ENCODE measurements at places on chromosomes 11 and 22.
A peak's percentile ranks its signal among the peaks of the same experiment; 100 is the strongest.

DNA sequence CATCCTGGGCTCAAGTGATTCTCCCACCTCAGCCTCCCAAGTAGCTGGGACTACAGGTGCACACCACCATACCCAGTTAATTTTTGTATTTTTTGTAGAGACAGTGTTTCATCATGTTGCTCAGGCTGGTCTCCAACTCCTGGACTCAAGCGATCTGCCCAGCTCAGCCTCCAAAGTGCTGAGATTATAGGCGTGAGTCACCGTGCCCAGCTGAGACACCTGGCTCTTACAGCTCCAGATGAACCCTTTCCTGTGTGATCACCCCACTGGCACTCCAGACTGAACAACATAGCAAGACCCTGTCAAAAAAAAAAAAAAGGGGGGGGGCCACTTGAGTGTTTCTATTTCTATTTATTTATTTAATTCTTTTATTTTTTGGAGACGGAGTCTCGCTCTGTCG is 1.0 kb upstream of the ADSL start:
- peak; percentile 35 for DNase-seq

GRCh38 chr11:123590296-123590912 is 64.0 kb downstream of the SCN3B start:
- DNase-seq = no peak

- DNase-seq = no peak
Observed at GRCh38 chr11:121606354-121606753, 153.6 kb upstream of the SORL1-AS1 start.

DNA sequence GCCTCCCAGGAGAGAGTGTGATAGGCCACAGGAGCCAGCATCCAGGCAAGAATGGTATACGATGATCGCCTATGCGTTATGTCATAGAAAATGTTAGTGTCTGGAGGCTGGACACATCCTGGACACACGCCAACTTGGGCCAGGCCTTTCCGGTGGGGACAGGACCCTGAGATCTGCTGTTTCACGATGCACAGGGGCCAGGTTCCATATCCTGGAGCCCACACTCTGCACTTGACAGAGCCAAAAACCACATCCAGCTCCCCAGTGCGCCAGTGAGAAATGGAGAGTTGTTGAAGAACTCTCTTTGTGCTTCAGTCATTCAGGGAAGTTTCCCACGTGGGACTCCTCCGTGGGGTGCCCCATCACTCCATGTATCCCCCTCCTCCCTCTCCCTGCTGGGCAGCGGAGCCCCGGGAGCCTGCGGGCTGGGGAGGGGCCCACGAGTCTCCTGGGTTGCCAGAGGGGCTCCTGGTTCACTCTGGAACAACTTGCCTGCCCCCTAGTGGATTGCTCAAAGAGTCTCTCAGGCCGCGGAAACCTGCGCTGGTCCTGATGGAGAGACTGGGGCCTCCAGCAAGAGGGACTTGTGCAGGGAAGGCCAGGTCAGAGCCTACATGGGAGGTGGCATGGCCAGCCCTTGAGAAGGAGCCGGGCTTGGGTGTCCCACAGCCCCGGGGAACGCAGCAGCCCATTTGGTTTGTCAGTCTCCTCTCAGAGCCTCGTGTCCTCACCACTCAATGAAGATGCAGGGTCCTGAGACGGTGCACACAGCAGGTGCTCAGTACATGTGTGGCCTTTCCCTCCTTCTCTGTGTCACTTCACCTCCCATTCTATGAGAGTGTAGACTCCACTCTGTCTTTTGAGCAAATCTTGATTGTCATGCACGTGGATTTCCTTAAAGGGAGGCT is 10.2 kb upstream of the LRRC32 start:
- peak; percentile 44 for DNase-seq

GRCh38 chr11:119460582-119460981 is 37.6 kb upstream of the THY1 start:
- no peak for DNase-seq

- DNase-seq = no peak
Observed at GRCh38 chr11:62777389-62777788, 6.2 kb downstream of the TAF6L start.

GRCh38 chr22:21929253-21929652 is 23.4 kb downstream of the PPM1F start:
- no peak for DNase-seq

GRCh38 chr22:19663286-19663815 is 51.0 kb upstream of the SEPTIN5 start:
- DNase-seq = no peak

DNA sequence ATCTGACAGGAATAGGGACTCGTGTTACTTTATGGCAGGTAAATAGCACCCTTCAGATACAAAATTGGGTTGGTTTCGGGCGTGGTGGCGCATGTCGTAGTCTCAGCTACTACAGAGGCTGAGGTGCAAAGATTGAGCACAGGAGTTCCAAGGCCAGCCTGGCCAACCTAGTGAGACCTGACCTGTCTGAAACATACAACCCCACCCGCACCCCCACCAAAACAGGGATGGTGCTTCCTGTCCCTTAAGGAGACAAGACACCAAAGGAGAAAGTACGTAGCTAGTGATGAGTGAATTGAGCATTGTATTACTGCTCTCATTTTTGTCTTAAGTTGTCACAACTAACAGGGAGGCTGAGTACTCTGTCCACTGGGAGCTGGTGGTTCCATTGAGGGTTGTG is 14.1 kb downstream of the RBM4 start:
- no peak for DNase-seq

- no peak for DNase-seq
Observed at GRCh38 chr11:120227228-120227852, 12.6 kb upstream of the POU2F3 start.

DNA sequence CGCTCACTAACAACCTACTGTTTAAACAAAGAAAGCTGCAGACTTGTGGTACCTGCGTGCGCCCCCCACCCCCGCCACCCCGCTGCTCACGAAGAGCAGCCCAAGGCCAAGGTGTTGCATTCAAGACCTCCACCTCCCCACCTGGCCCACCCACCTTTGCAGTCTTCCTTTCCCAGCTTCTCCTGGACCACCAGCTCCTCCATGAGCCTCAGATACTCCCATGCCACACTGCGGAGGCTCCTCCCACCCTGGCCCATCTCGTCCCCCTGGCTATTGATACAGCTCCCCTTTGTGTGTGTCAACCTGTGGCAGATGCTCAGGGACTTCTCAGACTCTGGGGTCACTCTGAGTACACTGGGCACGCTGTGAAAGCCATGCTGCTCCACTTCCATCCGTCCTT is 3.9 kb downstream of the CDPF1 start:
- DNase-seq = no peak

DNA sequence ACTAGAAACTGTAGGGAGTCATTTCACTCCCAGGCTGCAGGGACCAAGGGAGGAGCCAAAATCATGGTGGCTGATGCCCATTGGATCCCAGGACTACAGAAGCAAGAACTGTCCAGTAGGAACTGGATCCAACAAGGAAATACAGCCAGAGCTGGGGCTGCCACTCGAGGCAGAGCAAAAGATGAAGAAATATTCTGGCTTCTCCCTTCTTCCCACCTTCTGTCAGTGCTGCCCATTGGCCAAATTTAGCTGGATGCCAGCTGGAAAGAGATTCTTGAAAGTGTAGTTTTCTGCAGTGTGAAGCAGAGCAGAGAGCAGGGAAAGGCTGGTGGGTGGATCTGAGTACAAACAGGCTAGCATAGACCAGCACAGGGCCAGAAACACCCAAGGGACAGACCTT is 45.6 kb downstream of the COMMD9 start:
- DNase-seq = no peak

DNA sequence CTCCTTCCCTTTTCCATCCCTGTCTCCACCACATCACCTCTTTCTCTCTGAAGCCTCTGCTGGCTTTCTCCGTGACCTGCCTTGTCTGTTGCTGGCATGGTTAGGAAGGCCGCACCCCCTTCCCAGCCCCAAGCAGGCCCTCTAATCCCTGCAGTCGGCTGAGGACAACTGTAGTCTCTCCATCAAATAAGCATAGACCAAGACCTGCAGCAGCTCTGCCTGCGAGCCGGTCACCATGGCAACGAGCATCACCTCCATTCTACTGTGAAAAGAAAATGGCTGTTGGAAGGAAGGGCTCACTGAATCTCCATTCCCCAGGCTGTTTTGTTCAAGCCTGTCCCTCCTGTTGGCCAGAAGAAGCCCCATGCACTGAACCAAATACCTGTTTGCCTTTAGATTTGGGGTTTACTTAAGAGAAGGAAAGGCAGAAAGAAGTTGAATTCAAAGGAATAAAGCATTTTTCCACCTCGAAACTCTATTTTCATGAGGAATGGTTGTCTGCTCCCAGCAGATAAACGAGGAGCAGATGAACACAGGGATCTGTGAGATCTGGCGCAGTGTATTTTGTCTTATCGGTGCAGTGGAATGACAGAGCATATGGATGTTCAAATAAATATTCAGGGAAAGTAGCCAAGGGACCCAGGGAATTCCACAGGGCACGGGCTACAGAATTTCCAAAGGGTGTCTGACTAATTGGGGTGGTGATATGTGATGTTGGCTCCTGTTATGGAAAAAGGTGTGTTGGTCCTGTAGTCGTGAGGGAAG is 113.1 kb upstream of the TTC12 start:
- DNase-seq = no peak

DNA sequence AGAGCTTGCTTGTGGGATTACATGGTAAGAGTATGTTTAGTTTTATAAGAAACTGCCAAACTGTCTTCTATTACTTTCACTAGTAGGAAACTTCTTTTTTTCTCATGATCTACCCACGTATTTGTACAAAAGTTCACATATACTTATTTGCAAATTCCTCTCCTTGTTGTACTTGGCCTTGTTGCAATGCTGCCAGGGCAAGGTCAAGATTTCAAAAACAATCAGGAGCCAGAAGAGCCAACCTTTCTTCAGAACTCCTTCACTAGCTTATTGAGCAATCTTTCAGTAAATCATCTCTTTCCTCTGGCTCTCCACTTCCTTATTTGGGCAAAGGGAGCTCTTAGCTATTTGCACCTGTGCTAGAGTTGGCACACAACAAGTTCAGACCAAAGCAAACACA is 9.7 kb downstream of the SRSF8 start:
- DNase-seq = no peak

DNA sequence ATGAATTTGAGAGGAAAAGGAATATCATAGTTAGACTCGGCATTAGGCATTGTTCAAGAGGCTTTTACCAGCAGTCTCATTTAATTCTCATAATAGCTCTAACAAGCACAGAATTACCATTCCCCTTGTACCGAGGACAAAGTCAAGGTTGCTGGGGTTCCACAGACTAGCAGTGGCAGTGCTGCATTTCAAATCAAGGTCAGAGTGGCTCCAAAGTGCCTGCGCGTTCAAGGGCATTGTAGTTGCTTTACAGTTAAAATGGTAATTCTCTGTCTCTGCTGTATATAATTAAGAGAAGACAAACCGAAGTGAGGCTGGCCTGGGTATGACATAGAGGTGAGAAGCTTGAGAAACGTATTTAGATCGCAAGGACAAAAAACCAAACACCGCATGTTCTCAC is 40.4 kb upstream of the TP53AIP1 start:
- no peak for DNase-seq

GRCh38 chr22:48696371-48696770 is 1131.3 kb downstream of the BRD1 start:
- no peak for DNase-seq

DNA sequence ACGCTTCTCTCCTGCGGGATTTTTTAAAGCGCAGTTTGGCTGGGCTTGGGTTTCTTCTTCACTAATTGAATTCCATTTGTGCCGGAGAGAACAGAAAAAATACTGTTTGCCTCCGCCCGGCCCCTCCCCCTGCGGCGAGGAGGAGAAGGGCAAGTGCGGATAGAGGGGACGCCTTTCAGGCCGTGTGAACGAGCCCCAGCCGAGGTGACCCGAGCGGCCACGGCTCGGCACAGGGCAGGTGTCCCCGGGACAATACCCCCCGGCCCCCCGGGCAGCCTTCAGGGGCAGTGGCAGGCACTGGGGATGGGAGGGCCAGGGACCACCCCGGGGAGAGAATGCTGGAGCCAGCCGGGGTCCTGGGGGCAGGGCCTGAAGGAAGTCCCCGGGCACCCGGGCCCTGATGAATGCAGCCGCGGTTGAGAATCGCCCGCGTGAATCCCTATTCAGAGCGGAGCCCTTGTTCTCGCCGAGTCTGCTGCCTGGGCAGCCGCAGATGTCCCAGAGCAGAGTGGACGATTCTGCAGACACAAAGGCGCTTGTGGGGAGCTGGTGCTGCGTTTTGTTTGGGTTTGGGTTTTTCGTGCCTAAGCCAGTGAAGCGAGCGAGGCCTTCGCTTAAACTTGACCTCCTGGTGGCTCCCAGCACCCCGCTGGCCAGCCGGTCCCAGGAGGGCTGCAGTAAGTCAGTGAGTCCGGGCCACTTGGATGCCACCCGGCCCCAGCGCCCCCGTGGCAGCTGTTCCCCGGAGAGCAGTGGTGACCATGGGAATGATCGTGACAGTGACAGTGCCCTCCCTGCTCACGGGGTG is 96.0 kb downstream of the WNT7B start:
- no peak for DNase-seq

DNA sequence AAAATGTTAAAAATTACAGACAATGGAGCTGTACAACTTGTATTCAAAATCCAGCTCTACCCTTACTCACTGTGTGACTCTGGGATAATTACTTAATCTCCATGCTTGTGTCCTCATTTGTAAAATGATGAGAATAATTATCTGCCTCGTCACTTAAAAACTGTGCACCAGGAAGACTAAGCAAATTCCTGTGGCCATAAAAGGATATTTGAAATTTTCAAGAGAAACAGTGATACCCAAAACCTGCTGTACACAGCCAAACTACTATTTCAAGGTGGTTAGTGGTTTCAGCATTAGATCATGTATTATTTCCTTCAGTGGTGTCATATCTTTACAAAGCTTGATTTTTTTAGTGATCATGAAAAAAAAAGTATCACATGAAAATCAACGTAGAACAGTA is 136.9 kb downstream of the METTL15 start:
- no peak for DNase-seq

GRCh38 chr11:674406-674805 is 20.6 kb downstream of the DEAF1 start:
- no peak for DNase-seq

DNA sequence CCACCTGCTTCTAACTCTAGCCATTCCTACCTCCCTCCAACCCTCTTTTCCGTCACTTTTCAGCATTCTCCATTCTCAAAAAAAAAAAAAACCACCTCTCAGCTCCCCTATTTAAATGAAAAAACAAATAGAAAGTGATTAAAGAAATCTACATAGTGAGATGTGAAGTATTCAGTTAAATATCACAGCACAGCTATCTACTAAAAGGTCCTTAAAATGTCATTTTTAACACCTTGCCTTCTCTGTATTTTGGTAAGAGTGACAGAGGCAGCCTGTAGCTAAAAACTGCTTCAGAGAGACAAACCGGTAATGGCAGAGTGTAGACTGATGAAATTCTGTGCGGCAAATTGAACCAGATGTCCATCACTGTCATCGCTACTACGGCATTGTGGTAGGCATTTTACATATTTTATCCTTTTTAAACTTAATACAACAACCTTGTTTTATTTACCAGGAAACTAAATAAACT is 346 bp upstream of the ALG9 start:
- DNase-seq = no peak

Data from stimulated activated naive CD4-positive, alpha-beta T cell treated with Interleukin-2 at 50 U/mL for 16 hours (primary cell).